CD4-positive, alpha-beta T cell treated with Interleukin-17A for 1 hour (primary cell): ENCODE measurements at places on chromosomes 3 and 15.

DNA sequence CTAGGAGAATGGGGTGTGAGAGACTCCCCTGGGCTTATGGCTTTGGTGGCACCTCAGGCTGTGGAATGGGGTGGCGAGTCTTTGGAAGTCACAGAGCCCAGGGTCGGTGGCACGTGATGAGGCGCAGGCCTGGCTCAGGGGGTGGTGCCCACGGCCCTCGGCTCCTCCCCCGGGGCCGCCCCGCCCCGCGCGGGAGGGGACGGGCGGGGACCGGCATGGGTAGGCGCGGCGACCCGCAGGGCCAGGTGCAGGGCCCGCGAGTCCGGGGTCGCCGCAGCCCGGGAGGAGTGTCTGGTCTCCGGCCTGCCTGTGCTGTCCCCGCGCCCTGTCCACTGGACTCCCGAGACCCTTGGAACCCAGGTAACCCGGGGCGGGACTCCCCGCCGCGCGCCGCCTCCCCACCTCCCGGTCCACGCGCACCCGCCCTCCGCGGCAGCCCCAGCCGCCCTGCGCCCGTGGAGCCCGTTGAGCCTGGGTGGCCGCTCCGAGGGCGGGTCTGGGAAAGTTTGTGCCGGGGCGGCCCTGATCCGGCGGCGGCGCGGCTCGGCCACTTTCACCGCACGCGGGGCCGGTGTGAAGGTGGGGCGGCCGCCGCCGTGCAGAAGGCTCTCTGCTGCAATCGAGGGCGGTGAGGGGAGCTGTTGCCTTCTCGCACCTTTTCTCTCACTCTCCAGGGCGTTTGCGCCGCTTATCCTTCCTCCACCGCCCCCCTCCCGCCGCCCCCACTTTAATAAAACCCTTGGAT, at the start of gene PAQR5:
Gene PAQR5 (plus strand): TSS at position 216 of the 745 bp plus-strand sequence. CDS start 61,169 bp downstream, outside the sequence.
- no peak for DNase-seq

GRCh38 chr15:65529762-65530317, 423 bp upstream of the HACD3 start:
- DNase-seq, result no peak

GRCh38 chr15:89122505-89123180, 34.4 kb downstream of the ABHD2 start:
- no peak for DNase-seq

DNA sequence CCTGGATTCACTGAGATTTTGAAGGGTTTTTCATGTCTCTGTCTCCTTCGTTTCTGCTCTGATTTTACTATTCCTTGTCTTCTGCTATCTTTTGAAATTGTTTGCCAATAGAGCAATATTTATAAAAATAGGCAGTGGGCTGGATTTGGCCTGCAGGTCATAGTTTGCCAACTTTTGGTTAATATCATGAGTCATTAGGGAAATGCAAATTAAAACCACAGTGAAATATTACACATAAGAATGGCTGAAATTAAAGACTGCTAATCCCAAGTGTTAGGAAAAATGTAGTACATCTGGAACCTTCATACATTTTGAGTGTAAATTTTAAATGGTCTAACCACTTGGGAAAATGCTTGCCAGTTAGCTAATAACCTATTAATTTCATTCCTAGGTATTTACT, 56.3 kb downstream of the ABI3BP start:
- no peak for DNase-seq

GRCh38 chr15:37731146-37731746, 203.2 kb upstream of the TMCO5A start:
- no peak for DNase-seq

DNA sequence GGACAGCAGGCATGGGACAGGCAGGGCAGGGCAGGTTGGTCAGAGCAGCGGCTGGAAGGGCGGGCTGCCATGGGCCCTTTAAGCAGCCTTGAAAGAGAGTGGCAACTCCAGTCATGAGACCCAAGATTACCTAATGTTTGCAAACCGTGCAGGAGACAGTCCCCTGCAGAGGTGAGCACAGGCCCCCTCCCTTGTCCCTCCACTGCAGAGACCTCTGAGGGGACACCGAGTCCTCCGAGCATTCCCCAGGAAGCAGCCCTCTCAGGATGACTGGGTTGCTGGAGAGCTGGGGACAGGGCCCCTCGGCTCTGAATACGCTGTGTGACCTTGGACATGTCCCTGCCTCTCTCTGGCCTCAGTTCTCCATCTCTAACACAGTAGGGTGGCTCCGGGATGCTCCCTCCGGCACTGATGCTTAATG, 81.4 kb downstream of the IQSEC1 start:
- DNase-seq, result no peak

- DNase-seq, result no peak
These were observed 26.9 kb downstream of the BFSP2 start for GRCh38 chr3:133426721-133427120.

DNA sequence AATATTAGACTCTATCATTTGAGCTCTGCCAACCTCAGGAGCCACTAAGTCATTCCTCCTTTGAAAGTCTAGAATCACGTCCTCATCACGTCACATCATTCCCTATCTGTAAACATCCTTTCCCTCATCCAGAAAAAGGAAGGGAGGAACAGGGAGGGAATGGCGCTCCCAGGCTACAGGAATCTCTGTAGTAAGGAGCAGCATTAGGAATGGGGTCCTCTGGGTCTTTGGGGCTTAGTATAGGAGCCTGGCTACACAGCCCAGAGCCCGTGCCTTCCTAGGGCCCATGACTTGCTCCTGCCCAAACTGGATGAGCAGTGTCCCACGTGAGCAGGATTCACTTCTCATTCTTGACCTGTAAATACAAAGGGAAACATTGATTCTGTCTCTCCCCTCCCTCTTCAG, 1.6 kb downstream of the TAGLN3 start:
- DNase-seq, result no peak

GRCh38 chr3:101847328-101847727, 2.0 kb upstream of the NFKBIZ start:
- no peak for DNase-seq

DNA sequence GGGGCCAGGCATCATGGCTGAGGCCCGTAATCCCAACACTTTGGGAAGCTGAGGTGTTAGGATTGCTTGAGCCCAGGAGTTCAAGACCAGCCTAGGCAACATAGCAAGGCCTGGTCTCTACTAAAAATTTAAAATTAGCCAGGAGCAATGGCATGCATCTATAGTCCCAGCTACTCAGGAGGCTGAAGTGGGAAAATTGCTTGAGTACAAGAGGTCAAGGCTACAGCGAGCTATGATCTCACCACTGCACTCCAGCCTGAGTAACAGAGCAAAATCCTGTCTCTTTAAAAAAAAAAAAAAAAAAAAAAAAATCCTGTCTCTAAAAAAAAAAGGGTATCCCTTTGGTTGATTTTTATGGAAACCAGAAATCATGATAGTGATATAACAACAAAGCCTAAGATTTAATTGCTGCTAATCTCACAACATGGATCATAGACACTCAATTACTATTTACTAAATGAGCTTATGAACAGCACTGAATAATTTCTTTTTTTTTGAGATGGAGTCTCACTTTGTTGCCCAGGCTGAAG, 12.1 kb downstream of the PCLAF start:
- DNase-seq, result no peak

GRCh38 chr15:90994417-90995311, at the start of gene PRC1:
TSS of gene PRC1 (minus strand) at chr15:90994535. CDS start at chr15:90994417, 118 bp downstream.
- DNase-seq, result peak; percentile 97

DNA sequence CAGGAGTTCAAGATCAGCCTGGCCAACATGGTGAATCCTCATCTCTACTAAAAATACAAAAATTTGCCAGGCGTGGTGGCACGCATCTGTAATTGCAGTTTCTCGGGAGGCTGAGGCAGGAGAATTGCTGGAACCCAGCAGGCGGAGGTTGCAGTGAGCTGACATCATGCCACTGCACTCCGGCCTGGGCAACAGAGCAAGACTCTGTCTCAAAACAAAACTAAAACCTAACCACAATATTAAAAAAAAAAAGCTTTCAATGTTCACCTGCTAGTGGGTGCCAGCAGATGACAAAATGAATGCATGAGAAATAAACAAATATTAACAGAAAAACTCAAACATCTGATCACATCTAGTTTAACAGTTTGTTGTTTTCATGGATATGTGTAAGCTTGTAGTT, 9.0 kb downstream of the SLC24A1 start:
- DNase-seq, result peak; percentile 7

DNA sequence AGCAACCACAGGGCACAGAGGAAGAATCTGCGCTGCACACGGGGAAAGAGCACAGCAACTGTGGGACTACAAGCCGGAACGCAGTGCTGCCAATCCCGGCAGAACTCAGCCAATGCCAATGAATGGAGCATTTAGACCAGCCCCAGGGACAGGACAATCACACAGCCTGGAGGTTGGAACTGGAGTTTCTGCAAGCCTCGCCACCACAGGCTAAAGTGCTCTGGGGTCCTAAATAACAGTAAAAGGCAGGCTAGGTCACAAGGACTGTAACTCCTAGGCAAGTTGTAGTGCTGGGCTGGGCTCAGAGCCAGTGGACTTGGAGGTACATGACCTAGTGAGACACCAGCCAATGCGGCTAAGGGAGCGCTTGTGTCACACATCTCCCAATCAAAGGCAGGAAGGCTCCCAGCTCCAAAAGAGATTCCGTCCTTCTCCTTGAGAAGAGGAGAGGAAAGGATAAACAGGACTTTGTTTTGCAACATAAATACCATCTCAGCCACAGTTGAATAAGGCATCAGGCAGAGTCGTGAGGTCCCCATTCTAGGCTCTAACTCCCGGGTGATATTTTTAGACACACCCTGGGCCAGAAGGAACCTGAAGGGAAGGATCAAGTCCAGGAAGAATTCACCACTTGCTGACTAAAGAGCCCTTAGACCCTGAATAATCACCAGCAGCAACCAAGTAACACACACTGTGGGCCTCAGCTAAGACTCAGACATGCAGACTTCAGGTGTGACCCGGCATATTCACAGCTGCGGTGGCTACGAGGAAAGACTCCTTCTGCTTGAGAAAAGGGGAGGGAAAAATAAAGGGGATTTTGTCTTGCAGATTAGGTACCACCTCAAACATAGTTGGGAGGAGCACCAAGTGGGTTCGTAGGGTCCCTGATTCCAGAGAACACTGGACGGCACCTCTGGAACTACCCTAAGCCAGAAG, 85.5 kb upstream of the XXYLT1 start:
- DNase-seq, result no peak

GRCh38 chr3:21259896-21260295, 491.1 kb downstream of the ZNF385D start:
- no peak for DNase-seq

DNA sequence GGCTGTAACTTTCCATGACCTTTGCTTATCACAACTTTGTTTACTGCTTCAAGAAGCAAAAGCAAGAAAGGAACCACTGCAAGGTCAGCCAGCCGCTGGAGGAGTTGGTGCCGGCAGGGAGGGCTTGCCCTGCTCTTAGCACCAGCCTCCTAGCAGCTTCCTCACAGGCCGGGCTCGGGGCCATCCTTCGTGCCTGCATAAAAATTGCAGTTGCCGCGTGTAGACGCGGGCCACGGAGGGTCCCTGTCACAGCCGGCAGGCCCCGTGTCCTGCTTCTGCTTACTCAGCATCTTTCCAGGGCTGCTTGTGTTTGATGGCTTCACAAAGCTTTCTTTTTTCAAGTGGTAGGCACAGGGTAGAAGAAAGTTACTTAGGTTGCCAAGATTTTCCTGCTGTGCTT, 84.4 kb downstream of the PGPEP1L start:
- no peak for DNase-seq

DNA sequence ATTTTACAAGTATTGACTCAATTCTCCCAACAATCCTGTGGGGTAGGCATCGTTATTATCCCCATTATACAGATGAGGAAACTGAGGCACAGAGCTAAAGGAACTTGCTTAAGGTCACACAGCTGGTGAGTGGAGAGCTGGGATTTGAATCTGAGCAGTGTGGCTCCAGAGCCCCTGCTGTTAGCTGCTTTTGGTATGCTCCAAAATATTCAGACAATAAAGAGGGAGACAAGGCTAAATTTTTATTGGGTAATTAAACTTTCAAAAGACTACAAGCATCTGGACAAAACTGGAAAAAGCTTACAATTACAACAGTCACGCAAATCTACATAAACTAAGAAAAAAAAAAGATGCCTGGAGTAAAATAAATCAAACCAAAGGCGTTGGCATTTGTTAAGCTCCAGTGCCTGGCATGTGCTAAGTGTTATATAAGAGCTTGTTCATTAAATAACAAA, 27.7 kb downstream of the CCDC13 start:
- DNase-seq, result no peak

DNA sequence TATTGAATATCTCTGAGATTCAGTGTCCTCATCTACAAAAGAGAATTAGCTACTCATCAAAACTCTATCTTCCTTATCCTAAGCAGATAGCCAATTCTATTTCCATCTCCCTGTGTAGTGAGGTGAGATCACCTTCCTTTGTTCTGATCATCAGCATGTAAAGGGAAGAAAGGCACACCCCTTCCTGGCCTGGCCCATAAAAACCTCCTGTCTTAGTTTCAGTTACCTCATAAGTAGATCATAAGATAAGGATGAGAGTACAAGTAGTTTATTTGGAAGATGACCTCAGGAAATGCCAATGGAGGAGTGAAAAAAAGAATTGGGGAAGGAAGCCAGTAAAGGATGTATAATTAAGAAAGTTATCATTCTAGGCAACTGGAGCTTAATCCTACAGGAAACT, 114.5 kb upstream of the GADL1 start:
- DNase-seq, result no peak

DNA sequence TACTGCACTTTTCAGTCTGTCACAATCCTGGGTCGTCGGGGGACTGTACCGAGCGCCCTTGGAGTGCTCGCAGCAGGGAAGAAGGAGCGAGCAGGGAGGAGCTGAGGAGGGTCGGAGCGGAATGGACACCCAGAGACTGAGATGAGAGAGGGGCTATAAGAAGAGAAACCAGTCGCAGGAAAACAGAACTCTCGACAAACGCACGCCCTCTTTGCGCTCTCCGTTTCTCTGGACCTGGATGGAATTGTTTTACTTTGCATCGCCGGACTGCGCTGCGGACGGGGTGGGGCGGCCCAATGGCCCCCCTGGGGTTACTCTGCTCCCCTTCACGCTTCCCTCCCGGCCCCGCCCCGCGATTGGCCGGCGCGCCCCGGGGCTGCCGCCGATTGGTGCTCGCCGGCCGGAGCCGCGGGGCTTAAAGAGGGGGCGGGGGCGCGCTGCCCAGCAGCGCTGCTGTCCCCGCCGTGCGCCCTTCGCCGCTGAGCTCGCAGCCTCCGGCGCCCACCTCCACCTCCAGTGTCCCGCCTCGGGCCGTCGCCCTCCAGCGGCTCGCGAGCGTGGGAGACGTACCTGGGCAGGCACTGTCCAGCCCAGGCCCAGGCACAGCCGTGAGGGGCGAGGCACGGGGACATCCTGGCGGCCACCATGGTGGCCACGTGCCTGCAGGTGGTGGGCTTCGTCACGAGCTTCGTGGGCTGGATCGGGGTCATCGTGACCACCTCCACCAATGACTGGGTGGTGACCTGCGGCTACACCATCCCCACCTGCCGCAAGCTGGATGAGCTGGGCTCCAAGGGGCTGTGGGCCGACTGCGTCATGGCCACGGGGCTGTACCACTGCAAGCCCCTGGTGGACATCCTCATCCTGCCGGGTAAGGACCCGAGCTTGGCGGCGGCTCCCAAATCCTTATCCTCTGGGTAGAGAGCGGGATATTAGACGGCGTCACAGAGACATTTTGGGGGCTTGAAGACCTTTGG, at the start of gene CLDN11:
Gene CLDN11 (plus strand): TSS at position 447 of the 977 bp plus-strand sequence. CDS start 199 bp downstream, at position 646.
- DNase-seq, result no peak

DNA sequence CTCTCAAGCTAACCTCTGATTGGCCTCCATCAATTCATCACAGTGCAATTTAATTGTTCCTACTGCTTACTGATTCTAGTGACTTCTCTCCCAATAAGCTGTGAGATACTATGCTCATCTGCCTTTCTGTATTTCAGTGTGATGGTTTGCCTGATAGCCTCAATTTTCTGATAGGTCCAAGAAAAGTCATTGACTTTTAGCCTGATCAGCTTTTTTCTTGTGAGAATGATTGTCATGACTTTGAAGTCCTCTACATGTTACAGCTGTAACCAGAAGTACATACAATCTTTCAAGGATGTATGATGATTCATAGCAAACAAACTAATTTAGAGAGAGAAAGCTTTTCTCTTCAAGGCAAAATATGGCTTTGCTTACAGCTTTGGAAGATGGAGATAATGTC, 463.8 kb upstream of the CNTN3 start:
- DNase-seq, result no peak
